Activated CD4-positive, alpha-beta T cell treated with anti-CD3 and anti-CD28 coated beads for 48 hours (primary cell): ENCODE measurements at places on chromosomes 2 and 18.

- DNase-seq, result no peak
Measured at GRCh38 chr18:54888933-54889332, 60.7 kb downstream of the RAB27B start.

DNA sequence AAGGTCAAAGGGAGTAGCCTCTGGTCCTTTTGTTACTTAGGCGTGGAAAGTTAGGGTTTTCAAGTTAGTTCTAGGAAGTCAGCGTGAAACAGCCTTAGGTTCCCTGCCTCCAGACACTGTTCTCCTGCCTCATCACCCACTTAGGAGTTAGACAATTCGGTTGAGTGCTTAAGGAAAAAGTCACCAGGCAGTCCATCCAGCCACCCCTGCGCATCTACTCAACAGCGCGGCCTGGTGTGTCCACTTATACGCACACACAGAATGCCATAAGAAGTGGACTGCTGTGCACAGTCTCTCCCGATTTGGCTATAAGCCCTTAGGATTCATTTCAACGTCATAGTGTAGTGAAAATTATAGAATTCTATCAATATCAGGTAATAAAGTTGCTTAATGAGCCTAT, 470.8 kb upstream of the TNP1 start:
- DNase-seq, result no peak

- DNase-seq, result no peak
Measured at GRCh38 chr2:236867441-236868260, 218.0 kb upstream of the COPS8 start.

DNA sequence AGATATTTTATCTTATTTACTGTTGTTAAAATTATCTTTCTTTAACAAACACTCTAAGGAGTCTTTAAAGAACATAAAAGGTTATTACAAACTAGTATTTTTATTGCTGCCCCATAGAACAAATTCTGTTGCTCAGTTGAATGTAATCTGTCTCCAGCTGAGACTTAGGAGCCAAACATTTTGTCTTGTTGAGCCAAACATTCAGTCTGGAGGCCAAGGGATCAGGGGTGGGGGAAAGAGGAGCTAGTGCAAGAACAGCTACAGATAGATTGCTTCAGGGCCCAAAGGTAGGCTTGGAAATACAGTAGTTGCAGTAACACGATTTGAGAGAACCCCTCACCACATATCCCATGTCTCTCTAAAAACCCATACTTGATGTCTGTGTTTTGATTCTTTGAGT, 51.2 kb downstream of the TPGS2 start:
- no peak for DNase-seq

DNA sequence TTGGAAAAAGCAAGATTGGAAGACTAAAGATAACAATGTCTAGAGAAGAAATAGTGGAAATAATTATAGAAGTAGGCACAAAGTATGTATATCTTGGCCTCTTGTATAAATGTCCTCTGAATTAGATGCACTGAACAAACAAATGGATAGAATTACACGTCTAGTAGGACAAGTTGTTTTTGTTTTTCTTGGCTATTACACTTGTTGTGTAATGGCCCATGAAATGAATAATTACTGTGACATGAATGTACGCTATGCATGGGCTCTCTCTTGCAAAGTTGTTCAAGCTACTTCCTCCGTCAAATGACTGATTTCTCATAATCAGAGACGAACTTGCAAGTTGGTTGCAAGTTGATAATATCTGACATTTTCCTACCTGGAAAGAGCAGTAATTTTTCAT, 126.2 kb downstream of the PDE1A start:
- no peak for DNase-seq

GRCh38 chr18:79275461-79275860, 120.3 kb upstream of the NFATC1 start:
- DNase-seq, result no peak

GRCh38 chr2:160427629-160428404, 65.8 kb downstream of the RBMS1 start:
- DNase-seq, result peak; percentile 42

GRCh38 chr18:13163167-13163927, 55.2 kb upstream of the LDLRAD4 start:
- no peak for DNase-seq

GRCh38 chr2:143524559-143525401, 395.6 kb downstream of the ARHGAP15 start:
- DNase-seq, result no peak

GRCh38 chr2:130336877-130337734, 5.6 kb upstream of the IMP4 start:
- peak; percentile 79 for DNase-seq

DNA sequence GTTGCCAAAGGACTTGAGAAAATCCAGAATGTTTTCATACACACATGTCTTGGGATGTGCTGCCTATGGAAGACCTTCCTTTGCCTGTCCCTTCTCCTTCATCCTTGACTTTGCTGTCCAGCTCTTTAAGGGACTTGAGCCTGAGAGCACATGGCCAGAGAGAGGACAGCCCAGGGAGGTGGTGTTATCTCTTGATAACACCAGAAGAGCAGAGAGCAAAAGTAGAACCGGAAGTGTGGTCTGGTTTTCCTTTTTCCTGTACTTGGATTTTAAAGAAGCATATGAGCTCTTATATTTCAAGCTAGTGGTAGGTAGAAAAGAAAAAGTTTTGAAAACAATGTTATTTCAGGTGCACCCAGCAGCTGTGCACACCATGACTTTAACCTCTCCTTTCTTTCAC, 94.1 kb upstream of the ZNF532 start:
- DNase-seq, result no peak

DNA sequence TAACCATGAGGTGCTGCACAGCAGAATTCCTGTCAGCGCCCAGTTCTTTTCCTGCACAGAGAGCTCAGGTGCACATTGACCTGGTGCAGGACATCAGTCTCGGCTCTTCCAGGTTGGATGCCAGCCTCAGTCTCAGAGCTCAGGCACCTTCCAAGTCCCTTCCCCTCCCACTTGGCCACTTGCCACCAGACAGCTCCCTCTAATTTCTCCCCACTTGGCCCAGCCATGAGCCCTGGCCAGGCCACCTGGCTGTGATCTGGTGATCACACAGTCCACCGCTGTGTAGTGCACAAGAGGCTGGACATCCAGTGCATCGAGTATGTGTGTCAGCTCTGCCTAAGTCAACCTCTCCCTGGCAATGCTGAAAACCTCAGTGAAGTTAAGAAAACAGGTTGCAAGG, 336.6 kb upstream of the MYT1L start:
- no peak for DNase-seq

DNA sequence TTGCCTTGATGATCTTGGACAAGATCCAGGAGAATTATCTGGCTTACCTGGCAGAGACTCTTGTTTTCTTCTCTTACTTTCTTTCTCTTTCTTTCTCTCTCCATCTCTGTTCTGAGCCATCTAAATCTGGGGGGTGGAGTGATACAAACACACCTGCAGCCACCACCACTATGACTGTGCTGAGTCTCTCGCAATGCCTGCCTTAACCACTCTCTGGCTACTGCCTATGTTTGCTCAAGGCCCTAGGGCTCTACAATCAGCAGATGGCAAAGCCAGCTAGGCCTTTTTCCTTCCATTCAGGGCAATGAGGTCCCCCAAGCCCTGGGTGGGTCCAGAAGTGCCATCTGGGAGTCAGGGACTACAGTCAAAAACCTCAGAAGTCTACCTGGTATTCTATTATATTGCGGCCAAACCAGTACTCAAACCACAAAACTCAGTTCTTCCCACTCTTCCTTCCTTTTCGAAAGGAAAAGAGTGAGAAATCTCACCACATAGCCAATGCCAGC, 978.9 kb upstream of the NXPH2 start:
- DNase-seq, result no peak

GRCh38 chr2:71736986-71737385, 283.6 kb downstream of the DYSF start:
- no peak for DNase-seq

- DNase-seq, result no peak
Measured at GRCh38 chr2:154402213-154402612, 296.3 kb upstream of the KCNJ3 start.

- no peak for DNase-seq
Measured at GRCh38 chr2:97654791-97655190, 8.9 kb downstream of the COX5B start.

- DNase-seq, result no peak
Measured at GRCh38 chr2:84451579-84451978, 7.5 kb downstream of the SUCLG1 start.

GRCh38 chr2:215068399-215068798, 70.0 kb downstream of the ABCA12 start:
- no peak for DNase-seq

- no peak for DNase-seq
Measured at GRCh38 chr2:96739076-96739632, 710 bp downstream of the LMAN2L start.

DNA sequence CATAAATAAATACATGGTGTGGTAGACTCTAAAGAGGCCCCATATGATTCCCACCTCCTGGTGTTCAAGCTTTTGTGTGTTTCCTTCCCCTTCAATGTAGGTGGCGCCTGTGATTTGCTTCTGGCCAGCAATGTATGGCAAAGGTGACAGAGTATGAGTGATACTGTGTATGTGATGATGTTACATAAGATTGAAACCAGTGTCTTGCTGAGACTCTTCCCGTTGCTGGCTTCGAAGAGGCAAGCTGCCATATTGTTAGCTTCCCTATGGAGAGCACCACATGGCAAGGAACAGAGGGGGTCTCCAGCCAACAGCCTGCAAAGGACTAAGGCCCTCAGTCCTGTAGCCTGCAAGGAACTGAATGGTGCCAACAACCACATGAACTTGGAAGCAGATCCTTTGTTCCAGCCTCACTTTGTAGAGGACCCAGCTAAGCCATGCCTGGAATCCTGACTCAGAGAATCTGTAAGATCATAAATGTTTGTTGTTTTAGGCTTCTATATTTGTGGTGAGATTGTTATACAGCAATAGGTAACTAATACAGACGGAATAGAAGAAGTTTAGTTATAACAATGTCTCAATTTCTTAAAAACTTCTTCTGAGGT, 1.7 kb upstream of the SMAD4 start:
- DNase-seq, result peak; percentile 18

GRCh38 chr2:120949027-120949956, 213.6 kb downstream of the GLI2 start:
- no peak for DNase-seq

- no peak for DNase-seq
Measured at GRCh38 chr18:66560094-66560493, 43.8 kb downstream of the CDH19 start.

DNA sequence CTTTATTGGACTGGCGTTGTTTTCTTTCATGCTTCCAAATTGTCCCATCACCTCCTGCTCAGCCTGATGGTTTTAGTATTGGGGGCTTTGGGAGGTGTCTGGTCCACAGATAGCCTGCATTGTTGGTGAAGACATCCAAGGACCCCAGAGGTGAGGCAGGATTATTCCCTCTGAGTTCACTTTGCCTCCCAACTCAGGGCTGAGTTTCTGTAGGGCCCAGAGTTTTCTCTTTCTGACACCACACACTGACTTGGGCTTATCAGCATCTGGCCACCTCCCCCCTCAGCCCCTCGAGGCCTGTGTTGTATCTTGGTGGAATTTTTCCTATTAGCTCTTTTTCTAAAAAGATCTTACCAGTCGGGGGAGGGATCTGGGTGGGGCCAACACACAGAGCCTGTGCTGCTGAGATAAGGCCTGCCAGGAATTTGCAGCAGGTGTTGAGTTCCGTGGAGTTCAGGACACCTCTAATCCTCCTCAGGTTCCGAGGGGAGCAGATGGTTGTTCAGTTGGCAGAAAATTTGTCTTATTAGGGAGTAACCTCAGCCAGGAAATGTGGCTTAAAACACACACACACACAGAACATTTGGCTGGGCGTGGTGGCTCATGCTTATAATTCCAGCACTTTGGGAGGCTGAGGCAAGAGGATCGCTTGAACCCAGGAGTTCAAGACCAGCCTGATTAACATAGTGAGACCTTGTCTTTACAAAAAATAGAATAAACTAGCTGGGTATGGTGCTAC, 7.3 kb downstream of the EMILIN2 start:
- DNase-seq, result no peak

- DNase-seq, result no peak
Measured at GRCh38 chr2:212665948-212666347, 127.3 kb upstream of the ERBB4 start.

- no peak for DNase-seq
Measured at GRCh38 chr18:24841536-24841935, 381.1 kb downstream of the HRH4 start.

DNA sequence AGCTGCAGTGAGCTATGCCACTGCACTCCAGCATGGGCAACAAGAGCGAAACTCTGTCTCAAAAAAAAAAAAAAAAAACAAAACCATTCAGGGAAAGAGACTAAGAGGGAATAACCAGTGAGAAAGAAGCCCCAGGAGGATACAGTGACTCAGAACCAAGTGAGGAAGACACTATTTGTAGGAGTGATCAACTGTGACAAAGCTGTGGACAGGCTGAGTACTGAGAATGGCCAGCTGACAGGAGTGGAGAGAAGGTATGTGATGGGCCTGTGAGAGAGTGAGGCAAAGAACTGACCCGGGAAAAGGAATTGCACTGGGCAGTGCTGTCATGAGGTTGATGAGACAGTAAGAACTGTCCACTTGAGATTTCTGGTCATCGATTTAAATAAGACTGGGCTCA, 6.7 kb upstream of the LCT start:
- DNase-seq, result no peak

DNA sequence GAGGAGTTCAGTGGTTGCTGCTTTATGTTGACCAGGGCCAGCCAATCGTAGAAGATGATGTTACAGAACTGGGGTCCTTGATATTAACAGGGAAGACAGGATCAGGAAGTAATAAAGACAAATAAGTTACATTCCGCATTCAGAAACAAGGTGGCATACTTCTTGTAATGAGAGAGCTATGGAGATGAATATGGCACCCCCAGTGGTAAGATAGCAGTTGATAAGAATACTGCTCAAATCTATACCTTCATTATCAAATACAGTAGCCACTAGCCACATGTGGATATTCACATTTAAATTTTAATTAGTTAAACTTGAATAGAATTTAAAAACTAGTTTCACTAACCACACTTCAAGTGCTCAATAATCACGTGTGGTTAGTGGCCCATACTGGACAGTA, 290.4 kb upstream of the RBMS1 start:
- DNase-seq, result no peak

DNA sequence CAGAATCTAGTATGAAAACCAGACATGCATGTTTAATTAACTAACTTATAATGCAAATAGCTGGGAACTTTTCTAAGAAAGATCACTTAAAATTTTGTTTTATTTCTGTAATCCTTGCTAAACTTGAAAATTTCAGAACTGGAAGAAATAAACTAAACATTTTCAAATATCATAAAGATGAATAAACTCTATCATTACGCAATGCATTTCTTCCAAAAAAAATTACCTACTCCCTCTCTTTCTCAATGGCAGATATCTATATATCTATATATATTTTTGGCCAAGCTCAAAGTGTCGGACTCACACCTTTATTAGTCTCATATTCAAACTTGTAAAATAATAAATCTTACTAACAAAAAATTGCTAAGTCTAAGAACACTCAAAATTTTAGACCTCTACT, 158.1 kb downstream of the SLC39A10 start:
- no peak for DNase-seq

DNA sequence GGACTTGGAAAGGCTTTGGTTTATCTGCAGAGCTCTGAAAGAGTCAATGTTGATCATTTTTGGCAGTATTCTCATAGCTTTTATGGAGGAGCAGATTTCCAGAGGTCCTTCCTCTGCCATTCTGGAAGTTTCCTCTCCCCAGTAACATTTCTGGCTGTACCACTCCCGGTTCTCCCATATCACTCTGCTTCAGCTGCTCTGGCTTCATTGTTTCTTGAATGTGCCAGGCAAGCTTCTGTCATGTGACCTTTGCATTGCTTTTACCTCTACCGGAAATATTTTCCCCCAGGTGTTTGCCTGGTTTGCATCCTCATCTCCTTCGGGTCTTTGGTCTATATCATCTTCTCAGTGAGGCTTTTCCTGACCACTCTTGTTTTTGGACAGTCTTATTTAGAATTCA, 12.4 kb downstream of the PCYOX1 start:
- DNase-seq, result no peak
